ENCODE measurements at places on chromosomes 5 and 9. TPM values are rescaled to one million over a fixed set of nuclear protein-coding genes. Genes with fewer than 3 reads are reported as not detected.

DNA sequence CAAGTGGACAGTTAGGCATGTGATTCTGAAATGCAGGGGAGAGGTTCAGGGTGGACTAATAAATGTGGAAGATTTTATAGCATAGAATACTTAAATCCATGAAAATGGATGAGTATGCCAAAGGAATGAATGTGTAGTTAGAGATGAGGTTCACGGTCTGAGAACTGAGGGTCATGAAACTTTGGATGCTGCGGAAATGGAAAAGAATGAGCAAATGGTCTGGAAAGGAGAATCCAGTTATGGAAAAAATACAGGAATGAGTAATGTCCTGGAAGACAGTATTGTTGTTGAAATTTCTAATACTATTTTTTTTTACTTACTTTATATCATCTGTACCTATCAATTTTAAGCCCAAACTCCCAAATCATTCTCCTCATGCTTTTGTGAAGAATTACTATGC, 2369.4 kb downstream of the MAT2B start:
- no peaks in the 10 kb centered on the region for H3K27me3 ChIP-seq
- DNase-seq: no peak
- H3K36me3 ChIP-seq: no peaks in the 10 kb centered on the region

GRCh38 chr9:124869466-124869985, 7.6 kb downstream of the ARPC5L start:
- peak overlapping the region; percentile 90 for H3K27ac ChIP-seq
- H3K4me1 ChIP-seq: peaks cover 26% of the 10 kb centered on the region
- peak overlapping the region; percentile 89 for H3K4me3 ChIP-seq
- H3K27me3 ChIP-seq: no peaks in the 10 kb centered on the region

DNA sequence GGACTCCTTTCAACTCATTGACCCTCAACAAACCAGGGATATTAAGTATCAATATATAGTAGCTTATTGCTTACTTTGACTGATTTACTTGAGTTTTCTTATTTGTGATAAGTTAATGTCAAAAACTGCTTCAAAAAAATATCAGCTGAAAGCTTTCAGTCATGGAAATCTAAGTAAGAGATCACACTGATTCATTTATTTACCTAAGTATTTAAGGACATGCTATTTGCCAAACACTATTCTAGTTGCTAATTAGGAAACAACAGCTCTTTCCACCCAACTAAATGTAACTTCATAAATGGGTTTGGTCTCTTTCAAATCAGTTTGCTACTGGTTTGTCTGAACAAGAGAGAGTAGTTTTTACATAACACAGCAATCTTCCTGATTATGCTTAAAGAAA, 48.2 kb downstream of the CHD1 start:
- H3K4me3 ChIP-seq: no peak overlapping the region
- H3K27ac ChIP-seq: no peak overlapping the region
- no peaks in the 10 kb centered on the region for H3K4me1 ChIP-seq
- H3K36me3 ChIP-seq: peaks cover 58% of the 10 kb centered on the region
- H3K27me3 ChIP-seq: no peaks in the 10 kb centered on the region

GRCh38 chr9:32345243-32345642, 39.2 kb upstream of the ACO1 start:
- H3K27me3 ChIP-seq: no peaks in the 10 kb centered on the region
- no peak overlapping the region for H3K27ac ChIP-seq
- no peaks in the 10 kb centered on the region for H3K36me3 ChIP-seq
- no peak for DNase-seq

- DNase-seq: no peak
- peaks cover 79% of the 10 kb centered on the region for H3K36me3 ChIP-seq
- no peak overlapping the region for H3K27ac ChIP-seq
- H3K4me1 ChIP-seq: peaks cover 11% of the 10 kb centered on the region
Measured at GRCh38 chr9:36204906-36205547, 14.3 kb downstream of the CLTA start.

DNA sequence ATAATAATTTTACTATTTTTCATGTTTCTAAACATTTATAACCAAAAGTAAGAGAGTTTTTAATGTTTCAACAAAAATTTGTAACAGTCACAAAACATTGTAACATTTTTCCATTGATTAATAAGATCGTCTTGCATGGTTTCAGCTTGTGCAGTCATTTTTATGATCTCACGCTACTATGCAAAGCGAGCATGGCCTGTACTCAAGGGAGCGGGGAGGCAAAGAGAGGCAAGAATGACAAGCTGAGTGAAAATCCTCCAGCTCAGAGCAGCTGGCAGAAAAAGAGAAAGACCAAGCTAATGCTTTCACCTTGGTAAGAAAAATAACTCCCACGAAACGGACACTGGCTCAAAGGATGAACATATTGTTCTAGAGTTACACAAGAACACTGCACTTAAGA, 90.0 kb upstream of the SV2C start:
- DNase-seq: no peak
- H3K4me1 ChIP-seq: no peaks in the 10 kb centered on the region
- H3K36me3 ChIP-seq: no peaks in the 10 kb centered on the region
- H3K27me3 ChIP-seq: no peaks in the 10 kb centered on the region
- no peak overlapping the region for H3K27ac ChIP-seq

Gene PLAC8L1
- total RNA-seq: 0.49 TPM

Gene CENPH
- 35.6 TPM for total RNA-seq

Data from Panc1 (cell line).